ENCODE measurements at places on chromosomes 16 and 17. TPM values are rescaled to one million over a fixed set of nuclear protein-coding genes. Genes with fewer than 3 reads are reported as not detected.

Gene HIC1
- 0.89 TPM for total RNA-seq

Gene KRTAP1-5
- 1.2 TPM for total RNA-seq

Gene TBC1D16
- total RNA-seq, result 23.6 TPM

Gene KRT23
- 0.07 TPM for total RNA-seq

Gene MYH10
- total RNA-seq, result 36.7 TPM

Gene PRKCA
- 17.3 TPM for total RNA-seq

Gene MYH3
- 0.02 TPM for total RNA-seq

Gene METTL23
- total RNA-seq, result 44.4 TPM

Gene DDX19B
- 7.9 TPM for total RNA-seq

Gene PLCG2
- total RNA-seq, result 1.0 TPM

GRCh38 chr17:40122999-40123810 lies 1.4 kb downstream of the MSL1 start:
- DNase-seq, result peak; percentile 50

- no peak for DNase-seq
Measured at GRCh38 chr16:82331974-82332750, 162.1 kb upstream of the MPHOSPH6 start.

DNA sequence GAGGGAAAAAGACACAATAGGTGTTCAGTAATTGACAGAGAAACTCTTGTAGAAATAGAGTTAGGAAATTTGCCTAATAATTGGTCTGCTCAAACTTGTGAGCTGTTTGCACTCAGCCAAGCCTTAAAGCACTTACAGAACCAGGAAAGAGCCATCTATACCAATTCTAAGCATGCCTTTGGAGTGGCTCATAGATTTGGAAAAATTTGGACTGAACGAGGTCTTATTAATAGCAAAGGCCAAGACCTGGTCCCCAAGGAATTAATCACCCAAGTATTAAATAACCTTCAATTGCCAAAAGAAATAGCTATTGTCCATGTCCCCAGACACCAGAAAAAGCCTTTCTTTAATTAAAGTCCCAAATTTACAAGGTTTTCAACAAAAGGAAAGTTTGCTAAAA lies 90.3 kb downstream of the EMP2 start:
- DNase-seq, result no peak

GRCh38 chr16:23113185-23113584 lies 36.1 kb downstream of the USP31 start:
- no peak for DNase-seq

GRCh38 chr16:14181371-14182050 lies 110.4 kb downstream of the MRTFB start:
- DNase-seq, result no peak

DNA sequence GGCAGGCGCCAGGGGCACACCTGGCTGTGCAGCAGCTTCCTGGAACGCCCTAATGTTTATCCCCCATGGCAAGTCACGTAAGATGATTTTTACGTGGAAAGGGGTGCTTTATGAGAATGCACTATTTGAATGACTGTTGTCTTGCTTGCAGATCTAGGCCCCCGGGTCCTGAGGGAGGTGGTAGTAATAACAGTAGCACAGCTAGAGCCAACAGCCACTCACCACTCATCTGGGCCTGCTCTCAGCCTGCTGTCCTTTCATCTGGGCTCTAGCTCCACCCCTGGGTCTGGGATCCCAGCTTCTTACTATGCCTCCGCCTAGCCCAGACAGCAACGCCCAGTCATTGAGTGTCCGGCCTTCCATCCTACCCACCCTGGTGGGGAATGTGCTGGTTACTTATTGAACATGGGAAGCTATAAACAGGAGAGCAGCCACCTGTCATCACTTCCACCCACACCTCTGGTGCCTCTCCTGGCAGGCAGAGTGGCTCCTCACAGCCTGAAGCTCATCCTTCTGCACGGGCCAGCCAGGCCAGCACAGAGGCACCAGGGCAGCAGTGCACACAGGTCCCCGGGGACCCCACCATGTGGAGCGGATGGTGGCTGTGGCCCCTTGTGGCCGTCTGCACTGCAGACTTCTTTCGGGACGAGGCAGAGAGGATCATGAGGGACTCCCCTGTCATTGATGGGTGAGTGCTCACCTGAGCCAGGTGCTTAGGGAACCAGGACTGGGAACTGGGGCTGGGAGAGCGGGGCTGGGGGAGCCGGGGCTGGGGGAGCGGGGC lies 16.6 kb downstream of the DPEP1 start:
- no peak for DNase-seq

GRCh38 chr16:53673189-53673588 lies 30.5 kb downstream of the RPGRIP1L start:
- no peak for DNase-seq

GRCh38 chr17:55677446-55677845 lies 45.2 kb downstream of the TMEM100 start:
- DNase-seq, result no peak

- peak; percentile 56 for DNase-seq
Measured at GRCh38 chr17:42387661-42388380, 421 bp downstream of the STAT3 start.

All from MG63 (cell line).